ENCODE measurements at places on chromosomes 6 and 20.

DNA sequence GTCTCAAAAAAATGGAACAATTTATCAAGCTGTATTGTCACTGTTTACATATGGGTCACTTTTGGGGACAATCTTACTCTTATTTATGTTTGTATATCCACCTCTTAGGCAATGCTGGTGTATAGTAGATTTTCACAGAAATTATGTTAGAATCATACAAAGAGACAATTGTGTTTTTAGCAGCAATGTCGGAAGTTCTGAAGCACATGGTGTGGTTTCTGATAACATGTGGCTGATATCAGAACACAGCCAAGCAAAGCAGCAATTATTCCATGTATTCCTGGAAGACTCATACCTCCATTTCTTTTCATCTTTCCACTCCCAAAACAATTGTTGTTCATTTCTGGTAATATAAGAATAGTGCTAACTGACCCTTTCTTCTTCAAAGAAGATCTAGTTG lies 17.5 kb upstream of the LOC128125822 start:
- no peak for DNase-seq

- no peak for DNase-seq
These were observed 79.8 kb downstream of the QKI start for GRCh38 chr6:163494279-163494727.

GRCh38 chr6:134678436-134678889 lies 271.4 kb downstream of the ALDH8A1 start:
- DNase-seq: no peak

- no peak for DNase-seq
These were observed 147.0 kb downstream of the MYB start for GRCh38 chr6:135328136-135328535.

- no peak for DNase-seq
These were observed 3.2 kb downstream of the CEP162 start for GRCh38 chr6:84224251-84224650.

- no peak for DNase-seq
These were observed 100.2 kb upstream of the KCNG1 start for GRCh38 chr20:51122931-51123658.

GRCh38 chr6:18277237-18278006 lies 13.1 kb upstream of the DEK start:
- no peak for DNase-seq

GRCh38 chr20:9508696-9509178 lies 5.7 kb upstream of the LAMP5 start:
- no peak for DNase-seq

GRCh38 chr20:36466089-36466488 lies 75.2 kb upstream of the MYL9 start:
- no peak for DNase-seq

DNA sequence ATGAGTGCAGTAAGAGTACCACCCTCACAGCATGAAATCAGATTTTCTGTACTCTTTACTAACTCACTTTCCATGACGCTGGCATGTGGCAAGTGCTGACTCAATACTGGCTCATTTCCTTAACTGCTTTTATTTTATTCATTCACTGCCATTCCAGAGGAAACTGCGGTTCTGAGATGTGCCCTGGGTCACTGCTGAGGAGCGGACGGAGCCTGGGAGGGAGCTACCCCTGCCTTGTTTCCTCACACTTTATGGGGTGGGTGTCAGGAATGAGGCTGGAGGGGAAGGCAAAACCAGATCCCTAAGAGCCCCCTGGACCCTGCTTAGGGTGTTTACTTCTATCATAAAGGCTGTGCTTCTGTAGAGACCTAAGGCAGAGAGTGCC lies 14.4 kb downstream of the NT5E start:
- DNase-seq: no peak

DNA sequence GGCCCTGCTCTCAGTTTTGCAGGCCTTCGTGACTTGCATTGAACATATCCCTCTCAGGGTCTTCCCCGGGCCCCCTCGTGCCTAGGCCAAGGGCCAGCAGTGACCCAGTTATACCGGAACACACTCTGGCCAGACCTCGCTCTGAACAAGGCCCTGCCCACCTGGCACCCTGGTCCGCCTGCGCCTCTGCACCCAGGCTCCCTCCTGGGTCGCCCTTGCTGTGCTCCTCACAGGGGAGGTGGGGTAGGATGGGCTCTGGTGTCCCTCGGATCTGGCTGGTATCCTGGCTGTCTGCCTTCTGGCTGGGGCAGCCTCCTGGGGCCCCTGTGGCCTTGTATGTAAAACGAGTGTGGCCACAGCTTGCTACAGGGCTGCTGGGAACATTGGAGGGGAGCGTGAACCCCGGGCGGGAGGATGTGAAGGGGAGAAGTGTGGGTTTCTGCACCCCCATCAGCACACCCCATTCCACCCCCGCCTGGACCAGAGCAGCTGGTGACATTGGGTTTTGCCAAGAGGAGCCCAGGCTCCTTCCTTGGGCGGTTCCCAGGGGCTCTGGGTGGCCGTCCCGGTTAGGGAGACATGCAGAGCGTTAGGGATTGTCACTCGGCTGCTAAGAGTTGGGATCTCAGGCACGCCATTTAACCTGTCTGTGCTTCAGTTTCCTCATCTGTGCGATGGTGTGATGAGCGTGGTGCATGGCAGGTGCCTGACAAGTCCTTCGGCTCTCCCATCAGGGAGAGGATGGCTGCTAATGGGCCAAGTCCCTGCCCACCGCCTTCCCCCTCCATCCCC lies 17.5 kb downstream of the SRC start:
- DNase-seq: no peak

GRCh38 chr20:61600016-61600415 lies 348.0 kb downstream of the CDH4 start:
- DNase-seq: no peak

GRCh38 chr6:82040405-82041221 lies 206.9 kb downstream of the IBTK start:
- no peak for DNase-seq

GRCh38 chr6:123794799-123795198 lies 8.9 kb upstream of the NKAIN2 start:
- DNase-seq: no peak

DNA sequence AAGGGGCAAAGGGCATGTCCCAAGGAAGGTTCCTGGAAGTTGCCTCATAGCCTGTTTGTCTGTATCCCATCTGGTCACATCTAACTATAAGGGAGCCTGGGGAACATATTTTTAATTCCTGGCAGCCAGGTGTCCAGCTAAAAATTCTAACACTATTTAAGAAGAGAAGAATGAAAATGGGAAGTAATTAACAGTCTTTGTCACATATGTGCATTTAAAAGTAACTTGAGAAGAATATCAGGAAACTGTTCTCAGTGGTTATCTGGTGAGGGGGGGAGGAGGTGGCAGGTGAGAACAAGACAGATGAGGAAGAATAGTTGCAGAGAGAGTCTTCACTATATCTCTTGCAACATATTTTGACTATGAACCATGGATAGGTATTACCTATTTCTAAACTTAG lies 75.5 kb upstream of the ELOVL5 start:
- DNase-seq: no peak

DNA sequence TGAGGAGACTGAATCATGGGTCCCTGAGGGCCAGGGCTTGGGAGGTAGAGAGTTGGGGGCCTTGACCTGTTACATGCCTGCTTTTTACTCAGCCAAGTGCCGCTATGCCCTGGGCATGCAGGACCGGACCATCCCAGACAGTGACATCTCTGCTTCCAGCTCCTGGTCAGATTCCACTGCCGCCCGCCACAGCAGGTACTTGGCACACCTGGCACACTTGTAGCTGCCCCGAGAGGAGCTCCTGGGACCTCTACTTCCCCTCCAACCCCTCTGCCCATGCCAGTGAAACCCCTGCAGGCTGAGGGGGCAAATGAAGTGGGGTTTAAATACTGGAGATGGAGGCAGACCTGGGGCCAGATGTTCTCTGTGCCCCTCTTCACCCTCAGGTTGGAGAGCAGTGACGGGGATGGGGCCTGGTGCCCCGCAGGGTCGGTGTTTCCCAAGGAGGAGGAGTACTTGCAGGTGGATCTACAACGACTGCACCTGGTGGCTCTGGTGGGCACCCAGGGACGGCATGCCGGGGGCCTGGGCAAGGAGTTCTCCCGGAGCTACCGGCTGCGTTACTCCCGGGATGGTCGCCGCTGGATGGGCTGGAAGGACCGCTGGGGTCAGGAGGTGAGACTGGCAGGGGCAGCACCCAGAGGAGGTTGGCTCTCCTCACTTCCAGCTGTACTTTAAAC lies 4.6 kb downstream of the DDR1 start:
- DNase-seq: no peak

GRCh38 chr6:154960854-154961530 lies 34.1 kb upstream of the TIAM2 start:
- DNase-seq: no peak

GRCh38 chr6:53090576-53090975 lies 25.4 kb downstream of the FBXO9 start:
- DNase-seq: no peak

DNA sequence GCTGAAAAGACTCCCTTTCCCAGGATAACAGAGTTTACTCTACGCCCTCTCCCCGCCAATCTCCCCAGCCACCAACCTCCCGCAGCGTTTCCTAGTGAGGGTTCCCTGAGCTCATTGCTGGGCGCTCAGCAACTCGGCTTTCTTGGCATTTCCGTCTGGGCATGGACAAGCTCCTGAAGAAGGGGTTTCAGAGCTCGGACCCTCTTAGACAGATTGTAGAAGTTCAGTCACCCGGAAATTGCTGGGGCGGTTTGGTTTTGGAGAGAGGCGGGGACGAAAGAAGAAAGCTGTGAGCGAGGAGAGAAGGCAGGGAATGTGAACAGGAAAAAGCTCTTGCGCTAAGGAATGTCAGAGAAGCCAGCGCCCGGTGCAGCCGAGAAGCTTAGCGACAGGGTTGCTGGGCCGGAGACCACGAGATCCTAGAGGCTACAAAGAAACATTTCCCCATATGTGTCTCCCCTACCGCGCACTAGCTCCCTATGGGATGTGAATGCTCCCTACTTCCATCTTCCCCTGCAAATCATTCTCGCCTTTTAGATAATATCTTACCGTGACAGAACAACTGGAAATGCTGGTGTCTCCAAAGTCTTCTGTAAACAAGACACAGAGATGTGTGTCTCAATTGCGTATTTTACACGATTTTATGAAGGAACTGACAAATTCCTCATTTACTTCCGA lies 15.8 kb downstream of the POM121L2 start:
- DNase-seq: no peak

GRCh38 chr6:167949121-167949684 lies 48.3 kb upstream of the KIF25 start:
- DNase-seq: no peak

GRCh38 chr6:5478380-5478779 lies 217.1 kb downstream of the FARS2 start:
- no peak for DNase-seq

DNA sequence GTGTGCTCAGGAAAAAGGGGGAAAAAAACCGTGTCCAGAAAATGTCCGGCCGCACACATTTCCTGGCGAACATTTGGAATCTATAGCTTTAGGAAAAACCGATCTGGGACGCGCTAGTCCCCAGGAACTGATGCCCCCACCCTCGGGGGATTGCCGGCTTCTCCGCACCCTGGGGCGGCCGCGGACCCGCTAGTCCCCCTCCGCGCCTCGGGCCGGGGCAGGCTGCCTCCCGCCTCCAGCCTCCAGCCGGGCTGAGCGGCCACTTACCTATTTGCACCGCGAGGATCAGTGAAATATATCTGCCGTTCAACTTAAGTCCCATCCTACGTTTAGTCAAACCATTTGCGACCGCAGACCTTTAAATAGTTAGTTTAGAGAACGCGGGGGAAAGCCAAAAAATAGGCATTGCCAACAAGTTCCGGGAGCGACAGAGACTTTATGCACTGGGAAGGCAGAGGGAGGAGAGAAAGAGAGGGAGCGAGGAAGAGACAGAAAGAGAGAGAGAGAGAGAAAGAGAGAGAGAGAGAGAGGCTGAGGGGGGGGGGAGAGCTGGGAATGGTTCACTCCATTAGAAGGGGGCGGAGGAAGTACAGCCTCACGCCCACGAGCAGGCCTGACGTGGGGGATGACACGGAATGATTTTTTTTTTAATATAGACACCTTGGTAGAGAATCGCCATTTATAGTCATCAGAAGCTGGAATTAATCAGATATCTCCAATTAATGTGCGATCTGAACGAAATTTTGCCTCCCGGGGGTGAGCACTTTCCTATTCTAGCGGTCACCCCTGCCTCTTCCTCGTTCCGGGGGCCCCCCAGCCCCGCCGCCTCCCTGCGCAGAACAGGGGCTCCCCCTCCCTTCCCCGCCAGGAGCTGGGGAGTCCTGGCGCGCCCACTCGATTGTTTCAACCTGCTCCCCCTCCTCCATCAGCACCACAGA lies at the start of gene NRN1:
Gene NRN1 (minus strand): TSS at position 498 of the 938 bp plus-strand sequence. CDS start 176 bp downstream, at position 322.
- no peak for DNase-seq

GRCh38 chr20:35490736-35491181 lies 35.4 kb downstream of the CEP250 start:
- DNase-seq: no peak

GRCh38 chr6:84462698-84463097 lies 235.3 kb upstream of the CEP162 start:
- DNase-seq: no peak

DNA sequence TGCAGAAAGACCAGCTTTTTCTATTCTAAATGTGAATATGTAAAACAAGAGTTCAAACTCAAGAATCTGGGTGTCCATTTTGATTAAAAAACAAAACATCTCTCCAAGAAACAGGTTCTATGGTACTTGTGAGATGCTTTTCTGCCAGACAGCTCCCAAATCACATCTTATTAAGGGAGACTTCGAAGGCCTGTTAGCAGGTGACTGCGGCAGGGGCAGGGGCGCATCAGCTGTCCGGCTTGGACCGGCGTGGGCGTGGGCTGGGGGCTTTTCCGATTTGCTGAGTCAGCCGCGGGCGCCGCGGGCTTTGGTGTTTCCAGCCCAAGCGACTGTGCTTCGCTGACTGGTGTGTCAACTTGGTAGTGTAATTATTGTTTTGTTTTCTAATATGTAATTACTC lies 32.6 kb downstream of the TFAP2A start:
- DNase-seq: no peak

DNA sequence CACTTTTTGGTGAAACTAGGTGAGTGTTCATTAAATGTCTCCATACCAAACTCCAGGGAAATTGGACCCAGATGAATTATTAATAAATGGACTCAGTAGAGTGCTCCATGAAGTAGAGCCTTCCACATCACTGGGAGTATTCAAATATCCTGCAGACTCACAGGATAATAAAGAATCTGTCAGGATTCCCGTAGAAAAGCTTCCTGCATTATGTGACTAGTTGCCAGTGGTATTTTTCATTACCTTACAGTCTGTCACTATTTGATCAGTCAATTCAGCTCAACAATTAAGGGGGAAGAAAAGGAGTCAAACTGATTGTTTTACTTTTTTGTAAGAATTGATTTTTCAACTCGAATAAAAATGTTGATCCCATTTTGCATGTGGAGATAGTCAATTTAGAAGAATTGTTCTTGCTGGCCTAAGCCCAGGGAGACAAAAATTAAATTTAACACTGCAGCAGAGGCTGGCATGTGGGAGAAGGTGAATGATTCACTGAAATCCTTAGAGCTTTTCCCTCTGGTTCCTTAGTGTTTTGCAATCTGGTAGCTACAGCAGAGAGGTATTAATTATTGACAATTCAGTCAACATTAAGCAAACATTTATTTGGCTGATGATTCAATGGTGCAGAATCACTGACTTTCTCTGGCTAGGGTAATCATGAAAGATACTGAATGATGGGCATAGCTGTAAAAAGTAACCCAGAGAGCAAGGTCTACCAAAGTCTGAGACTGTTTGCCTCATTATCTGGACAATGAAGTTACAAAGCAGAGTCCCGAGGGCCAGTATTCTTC lies 442.4 kb downstream of the CD83 start:
- no peak for DNase-seq

GRCh38 chr20:13717631-13718044 lies 67.1 kb downstream of the ESF1 start:
- no peak for DNase-seq
